ENCODE measurements at places on chromosomes 12 and 14.

- DNase-seq = no peak
Measured at GRCh38 chr12:14777271-14777670, 26.0 kb downstream of the WBP11 start.

GRCh38 chr12:124428136-124428791 is 133.4 kb downstream of the RFLNA start:
- DNase-seq = no peak

GRCh38 chr14:99327458-99328250 is 55.7 kb upstream of the BCL11B start:
- no peak for DNase-seq

GRCh38 chr12:132111654-132112304 is 32.3 kb downstream of the DDX51 start:
- DNase-seq = no peak

- no peak for DNase-seq
Measured at GRCh38 chr12:28507033-28507432, 316.8 kb downstream of the CCDC91 start.

DNA sequence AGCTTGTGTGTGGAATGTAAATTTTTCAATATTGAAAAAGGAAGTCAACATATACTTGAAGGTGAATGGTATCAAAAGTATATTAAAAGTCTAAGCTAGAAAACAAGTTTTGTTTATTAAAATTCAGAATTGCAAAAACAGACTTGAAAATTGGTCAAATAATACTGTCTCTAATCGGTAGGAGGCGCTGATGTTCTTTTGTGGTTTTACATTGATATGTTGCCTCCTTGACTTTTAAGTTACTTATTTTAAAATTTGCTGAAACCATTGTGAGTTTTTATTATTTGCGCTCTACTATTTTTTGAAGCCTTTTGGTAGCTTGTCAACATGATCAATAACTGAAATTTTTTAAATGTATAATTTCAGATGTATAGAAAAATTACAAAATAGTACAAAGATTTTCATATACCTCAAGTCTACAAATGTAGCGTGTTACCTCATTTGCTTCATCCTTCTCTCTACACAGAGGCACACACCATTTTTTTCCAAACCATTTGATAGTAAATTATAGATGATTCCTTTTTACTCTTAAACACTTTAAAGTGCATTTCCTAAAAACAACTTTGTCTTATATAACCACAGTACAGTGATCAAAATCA is 6.9 kb downstream of the RTRAF start:
- no peak for DNase-seq

GRCh38 chr14:59852350-59852749 is 18.2 kb downstream of the RTN1 start:
- DNase-seq = no peak

DNA sequence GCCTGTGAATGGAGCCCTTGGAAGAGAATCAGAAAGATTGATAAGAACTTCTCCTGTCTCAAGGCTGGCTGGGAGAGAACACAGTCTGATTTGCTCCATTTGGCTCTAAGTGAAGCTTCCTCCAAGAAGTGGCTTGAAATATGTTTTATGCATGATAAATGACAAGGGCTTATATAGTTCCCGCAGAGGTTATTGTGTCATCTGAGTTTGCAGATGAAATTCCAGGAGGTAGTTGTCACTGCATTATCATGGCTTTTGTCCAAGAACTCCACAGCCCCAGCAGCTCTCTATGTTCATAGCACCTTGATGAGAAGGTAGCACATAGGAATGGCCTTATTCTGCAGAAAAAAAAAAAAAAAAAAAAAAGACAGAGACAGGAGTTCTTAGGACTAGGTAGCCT is 108.5 kb downstream of the DACT1 start:
- no peak for DNase-seq

DNA sequence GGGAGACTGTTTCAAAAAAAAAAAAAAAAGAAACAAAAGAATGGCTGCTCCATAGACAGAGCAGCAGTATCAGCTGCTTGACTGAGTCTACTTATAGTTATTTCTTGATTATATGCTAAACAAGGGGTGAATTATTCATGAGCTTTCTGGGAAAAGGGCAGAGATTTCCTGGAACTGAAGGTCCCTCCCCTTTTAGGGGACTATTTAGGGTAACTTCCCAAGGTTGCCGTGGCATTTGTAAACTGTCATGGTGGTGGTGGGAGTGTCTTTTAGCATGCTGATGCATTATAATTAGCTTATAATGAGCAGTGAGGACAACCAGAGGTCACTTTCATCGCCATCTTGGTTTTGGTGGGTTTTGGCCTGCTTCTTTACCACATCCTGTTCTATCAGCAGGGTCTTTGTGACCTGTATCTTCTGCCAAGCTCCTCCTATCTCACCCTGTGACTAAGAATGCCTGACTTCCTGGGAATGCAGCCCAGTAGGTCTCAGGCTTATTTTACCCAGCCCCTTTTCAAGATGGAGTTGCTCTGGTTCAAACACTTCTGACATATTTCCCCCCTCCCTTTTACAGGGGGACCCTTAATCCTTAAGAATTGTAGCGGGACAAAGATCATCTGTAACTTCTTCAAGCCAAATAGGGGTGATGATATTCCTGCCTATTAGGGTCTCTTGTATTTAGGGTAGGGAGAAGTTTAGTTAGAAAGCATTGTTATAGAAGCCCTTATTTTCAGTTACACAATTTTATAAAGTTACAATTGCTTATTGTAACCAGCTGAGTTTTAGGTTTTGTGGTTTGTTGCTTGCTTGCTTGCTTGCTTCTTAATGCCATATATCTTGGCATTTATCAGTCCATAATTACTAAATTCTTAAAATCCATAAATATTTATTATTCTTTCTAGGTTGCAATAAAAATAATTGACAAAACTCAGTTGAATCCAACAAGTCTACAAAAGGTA is 42.5 kb downstream of the MARK3 start:
- DNase-seq = no peak

GRCh38 chr12:88505696-88506095 is 74.6 kb downstream of the KITLG start:
- DNase-seq = no peak

GRCh38 chr12:132500856-132501180 is 10.9 kb downstream of the FBRSL1 start:
- DNase-seq = no peak

DNA sequence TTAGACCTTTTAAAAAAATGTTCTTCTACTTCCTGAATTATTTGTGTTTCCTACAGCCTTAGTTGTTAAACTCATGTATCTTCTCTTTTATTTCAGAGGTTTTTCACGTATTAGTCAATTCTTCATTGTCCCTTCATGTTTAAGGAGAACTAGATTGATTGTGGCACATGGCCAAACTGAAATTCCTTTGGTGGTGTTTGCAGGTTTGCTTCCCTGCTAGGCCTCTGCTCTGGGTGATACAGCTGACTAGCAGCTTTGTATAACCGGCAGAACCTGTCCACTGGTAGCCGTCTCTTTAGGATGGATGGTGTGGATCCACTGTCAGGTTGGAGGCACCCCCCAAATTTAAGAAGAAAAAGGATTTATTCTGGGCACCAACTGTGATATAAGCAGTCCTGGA is 262.1 kb downstream of the FBXL14 start:
- DNase-seq = no peak

GRCh38 chr14:36439766-36440165 is 80.3 kb downstream of the NKX2-1 start:
- DNase-seq = no peak

- DNase-seq = no peak
Measured at GRCh38 chr12:106228320-106228710, 19.5 kb downstream of the CKAP4 start.

DNA sequence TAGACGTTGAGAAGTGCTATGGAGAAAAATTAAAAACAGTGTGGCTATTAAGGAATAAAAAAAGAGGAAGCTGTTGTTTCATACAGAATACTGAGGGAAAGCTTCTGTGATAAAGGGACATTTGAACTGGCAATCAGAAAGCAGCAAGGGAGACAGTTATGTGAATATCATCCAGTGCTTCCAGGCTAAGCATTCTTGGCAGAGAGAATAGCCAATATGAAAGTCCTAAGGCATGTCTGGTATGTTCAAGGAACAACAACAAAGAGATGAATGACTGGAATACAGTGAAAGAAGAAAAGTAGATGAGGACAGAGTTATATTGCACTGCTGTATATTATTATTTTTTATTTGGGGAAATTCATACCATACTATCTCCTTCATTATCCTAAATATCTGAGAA is 23.9 kb downstream of the SCAF11 start:
- DNase-seq = no peak

DNA sequence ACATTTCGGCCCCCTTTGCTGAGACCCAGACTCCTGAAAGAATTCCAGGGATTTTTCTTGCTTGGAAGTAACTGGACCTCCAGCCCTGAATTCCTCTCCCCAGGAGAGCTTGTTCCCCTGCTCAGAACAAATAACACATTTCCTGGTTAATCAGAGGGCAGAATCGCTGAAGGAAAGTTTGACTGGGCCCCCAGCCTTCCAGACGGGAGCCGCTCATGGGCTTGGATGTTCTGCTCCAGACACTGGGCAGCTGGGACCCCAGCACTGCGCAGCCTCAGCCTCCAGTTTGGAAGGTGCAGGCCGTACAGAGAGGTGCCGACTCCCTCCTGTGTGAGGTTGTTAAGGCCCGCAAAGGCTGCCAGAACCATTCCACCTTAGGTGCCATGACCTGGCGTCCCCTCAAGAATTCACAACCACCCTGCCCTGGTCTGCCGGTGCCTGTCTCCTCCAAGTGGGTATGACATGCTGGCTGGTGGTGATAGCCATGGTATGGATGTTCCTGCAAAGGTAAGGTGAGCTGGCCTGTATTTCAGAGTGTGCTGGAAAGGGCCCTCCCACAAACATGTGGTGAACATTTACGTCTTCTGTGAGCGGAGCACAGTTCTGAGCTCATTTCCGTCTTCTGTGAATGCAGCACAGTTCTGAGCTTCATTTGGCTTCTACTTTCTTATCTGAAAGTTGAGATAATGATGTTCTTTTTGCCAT is 5.1 kb upstream of the LTBP2 start:
- no peak for DNase-seq

- no peak for DNase-seq
Measured at GRCh38 chr14:61641914-61642613, 53.2 kb upstream of the HIF1A start.

DNA sequence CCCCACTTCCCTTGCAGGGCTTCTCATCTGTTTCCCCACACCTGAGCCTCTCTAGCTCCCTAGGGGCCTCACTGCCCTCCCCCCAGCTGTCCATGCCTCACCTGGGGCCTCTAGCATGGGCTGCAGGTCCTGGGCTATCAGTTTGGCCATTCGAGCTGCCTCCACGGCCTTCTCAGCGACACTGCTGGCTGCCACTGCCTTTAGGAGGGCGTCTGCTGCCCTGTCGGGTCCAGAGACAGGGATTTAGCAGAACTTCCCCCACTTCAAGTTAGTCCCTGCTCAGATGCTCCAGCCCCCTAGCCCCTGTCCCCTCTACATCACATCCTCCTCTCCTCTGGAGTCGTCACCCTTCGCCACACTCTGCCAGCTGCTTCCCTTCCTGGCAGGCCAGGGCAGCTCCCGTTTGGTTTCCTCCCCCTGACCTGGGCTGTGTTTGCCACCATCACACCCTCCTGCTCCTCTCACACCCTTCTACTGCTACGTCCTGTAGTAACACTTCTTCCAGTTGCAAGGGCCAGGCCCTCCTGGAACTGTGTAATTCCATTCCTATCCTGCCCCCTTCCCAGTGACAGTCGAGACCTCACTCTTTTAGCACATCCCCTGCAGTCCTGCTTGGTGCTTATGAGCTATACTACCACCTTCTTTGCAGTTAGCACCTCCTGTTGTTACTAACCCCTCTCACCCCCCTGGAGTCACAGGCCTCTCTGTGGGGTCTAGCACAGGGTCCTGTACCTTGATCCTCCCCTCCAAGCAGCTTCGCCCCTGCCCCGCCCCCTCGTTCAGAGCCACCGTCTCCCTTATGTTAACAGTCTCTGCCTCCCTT is 4.3 kb upstream of the AP1G2 start:
- DNase-seq = no peak

- no peak for DNase-seq
Measured at GRCh38 chr12:130765186-130765659, 49.1 kb upstream of the RIMBP2 start.

DNA sequence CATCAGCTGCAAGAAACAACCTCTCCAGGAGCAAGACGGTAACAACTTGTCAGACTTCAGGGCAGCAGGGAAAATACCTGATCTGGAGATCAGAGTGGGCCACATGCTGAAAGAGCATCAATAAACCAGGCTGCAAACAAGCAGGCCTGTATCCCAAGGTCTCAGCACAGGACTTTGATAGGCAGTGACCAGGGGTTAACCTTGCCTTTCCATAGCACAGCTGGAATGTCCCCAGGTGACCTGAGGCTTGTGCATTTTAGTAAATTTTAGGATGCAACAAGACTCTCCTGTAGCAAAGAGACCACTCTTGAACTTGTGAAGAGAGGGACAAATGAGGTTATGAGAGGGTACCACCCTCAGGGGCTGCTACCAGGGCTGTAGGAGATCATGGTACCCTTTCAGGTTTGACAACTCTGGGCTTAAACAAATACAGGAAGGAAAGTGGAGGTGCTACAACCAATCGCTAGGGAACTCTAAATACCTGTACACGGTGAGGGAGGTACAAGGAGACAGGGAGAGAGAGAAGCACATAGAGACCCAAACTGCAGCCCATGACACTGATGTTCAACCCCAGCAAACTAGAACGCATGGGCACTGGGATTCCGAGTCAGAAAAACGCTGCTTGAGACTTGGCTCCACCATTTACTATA is 95.4 kb upstream of the EVL start:
- no peak for DNase-seq

DNA sequence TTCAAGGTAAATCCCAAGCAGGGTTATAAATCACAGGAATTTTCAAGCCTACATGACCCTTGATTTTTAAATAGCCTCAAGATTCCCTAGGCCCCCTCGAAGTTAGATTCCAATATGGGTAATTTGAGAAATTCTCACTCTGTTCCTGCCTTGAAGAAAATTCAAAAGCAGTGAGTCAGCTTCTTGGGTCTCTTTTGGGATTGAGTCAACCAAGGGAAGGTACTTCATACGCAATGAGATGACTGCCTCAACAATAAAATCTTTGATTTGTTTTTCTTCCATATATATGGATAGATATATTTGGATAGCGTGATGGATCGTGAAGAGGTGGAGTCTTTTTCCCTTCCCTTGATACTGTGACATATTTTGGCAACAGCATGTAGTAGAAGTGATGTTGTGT is 180.4 kb upstream of the ATP2B1 start:
- DNase-seq = no peak

All from activated naive CD4-positive, alpha-beta T cell treated with anti-CD3 and anti-CD28 coated beads, Interleukin-2, amount 50 U/mL, for 16 hours (primary cell).